ENCODE measurements at places on chromosomes 5 and 9.
A peak's percentile ranks its signal among the peaks of the same experiment; 100 is the strongest.

GRCh38 chr5:93620487-93621326 lies 37.7 kb downstream of the NR2F1 start:
- no peak for DNase-seq

DNA sequence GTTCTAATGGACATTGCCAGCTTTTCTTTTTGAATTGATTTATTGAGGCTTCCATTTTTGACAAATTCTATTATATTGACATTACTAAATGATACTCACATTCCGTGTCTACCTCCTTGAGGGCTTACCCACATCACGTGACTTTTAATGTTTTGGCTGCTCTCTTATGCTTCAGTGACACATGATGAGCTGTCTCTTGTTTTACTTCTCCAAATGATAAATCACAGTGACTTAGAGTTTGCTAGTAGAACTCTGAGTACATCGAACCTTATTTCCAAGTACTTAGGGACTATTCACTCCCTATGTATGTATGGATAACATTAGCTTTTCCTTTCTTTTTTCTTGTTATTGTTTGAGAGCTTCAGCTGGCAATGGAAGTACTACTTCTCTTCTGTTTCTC lies 169.8 kb upstream of the KCNN2 start:
- no peak for DNase-seq

DNA sequence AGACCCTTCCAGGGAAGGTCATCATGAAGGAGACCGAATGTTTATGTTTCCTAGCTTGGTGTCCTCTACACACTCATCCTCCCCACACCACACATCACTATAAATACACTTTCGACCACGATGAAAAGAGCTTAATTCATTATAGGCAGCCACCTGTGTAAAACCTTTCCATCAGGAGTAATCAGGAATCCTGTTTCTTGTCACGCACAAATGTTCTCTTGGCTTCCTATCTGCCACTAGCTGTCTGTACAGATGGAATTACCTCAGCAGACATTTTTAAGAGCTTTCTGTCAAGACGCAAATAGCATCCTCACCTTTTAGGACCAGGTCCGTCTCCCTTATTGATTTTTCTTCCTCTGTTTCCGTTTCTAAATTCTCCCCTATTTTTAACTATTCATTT lies 79.1 kb downstream of the CYFIP2 start:
- no peak for DNase-seq

DNA sequence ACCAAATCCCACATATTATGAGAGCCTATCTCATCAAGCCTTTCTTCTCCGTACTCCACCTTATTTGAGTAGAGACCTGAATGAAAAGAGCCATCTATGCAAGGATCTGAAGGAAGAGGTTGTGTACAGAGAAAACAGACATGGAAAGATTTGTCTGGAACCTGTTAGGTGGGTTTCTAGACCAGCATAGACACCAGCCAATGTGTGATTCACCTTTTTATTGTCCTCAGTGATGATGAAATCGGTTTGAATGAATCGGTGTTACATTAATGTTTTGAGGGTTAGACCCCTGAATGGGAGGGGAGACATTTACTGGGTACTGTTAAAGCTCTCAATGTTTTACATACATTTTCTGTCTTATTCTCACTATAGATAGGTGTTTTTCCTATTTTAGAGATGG lies 223.6 kb downstream of the NMUR2 start:
- DNase-seq = no peak

- DNase-seq = no peak
Measured at GRCh38 chr5:53091289-53091688, 18.3 kb downstream of the MOCS2 start.

DNA sequence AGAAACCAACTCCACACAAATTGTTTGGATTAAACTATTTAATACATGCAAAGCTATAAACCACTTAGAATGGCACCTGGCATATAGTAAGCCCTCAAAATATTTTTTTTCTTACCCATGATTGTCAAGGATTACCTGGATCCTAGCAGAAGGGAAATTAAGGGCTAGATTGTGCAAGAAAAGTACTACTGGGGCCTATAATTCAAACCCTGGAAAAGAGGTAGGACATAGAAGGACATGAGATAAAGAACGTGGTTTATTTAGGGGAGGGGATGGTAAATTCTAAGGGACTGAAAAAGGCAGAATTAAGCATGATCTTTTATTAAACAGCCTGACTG lies 14.9 kb upstream of the ARL15 start:
- no peak for DNase-seq

DNA sequence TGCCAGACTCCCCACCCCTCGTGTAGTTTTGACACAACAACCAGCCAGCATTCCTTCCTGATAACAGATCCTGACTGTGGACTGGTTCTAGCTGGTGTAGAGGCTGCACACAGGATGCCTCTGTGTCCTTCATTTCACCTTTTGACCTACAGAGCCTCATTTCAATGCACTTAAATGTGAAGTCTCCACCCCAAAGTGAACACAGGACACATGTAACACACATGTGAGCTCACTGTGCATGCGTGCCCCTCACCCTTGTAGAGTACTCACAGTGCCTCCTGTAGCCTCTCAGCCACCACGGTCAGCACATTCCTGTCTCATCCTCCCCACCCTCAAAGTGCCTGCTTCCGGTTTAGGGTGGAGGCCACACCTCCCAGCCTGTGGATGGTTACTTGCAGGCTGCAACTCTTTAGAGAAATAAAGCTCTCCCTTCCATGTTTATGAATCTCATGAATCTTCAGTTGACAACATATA lies 11.6 kb upstream of the NKD2 start:
- DNase-seq = no peak

GRCh38 chr9:88233091-88233490 lies 94.8 kb upstream of the SPATA31C2 start:
- no peak for DNase-seq

DNA sequence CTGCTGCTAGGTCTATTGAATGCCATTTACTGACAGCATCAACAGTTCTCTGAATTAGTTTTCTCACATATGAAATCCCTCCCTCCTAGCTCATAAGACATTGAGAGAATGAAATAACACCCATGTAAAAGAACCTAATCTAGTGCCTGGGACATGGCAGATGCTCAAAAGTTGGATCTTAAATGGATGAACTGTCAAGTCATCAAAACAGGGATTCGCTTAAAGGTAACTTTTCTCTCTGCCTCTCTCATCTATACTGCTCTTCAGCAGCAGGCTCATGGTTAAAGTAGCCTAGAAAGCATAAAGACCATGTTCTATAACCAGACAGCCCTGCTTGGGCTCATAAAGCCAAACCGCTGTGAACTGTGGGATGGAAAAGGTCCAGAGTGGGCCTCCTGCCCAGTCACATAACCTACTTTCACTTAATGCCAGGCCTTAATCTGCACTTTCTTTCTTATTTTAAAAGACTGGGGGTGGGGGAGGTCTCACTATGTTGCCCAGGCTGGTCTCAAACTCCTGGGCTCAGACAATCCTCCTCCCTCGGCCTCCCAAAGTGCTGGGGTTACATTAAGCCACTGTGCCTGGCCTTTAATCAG lies 3.7 kb downstream of the TMEM245 start:
- no peak for DNase-seq

DNA sequence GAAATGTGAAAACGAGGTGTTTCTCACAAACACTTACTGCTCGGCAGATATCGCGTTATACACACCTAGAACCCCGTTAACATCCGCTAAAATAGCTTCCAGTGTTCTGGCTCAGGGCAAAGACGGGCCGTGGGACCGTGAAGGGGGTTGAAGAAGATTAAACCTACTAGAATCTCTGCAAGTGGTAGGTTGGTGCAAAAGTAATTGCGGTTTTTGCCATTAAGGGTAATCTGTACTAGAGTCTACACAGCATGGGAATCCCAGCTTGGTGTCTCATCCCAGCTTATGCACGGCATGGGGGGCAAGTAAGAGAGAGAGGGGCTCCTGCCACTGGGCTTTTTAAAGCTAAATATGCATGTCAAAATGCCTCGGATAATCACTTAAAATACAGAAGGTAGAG lies 43.9 kb downstream of the HRH2 start:
- DNase-seq = no peak

DNA sequence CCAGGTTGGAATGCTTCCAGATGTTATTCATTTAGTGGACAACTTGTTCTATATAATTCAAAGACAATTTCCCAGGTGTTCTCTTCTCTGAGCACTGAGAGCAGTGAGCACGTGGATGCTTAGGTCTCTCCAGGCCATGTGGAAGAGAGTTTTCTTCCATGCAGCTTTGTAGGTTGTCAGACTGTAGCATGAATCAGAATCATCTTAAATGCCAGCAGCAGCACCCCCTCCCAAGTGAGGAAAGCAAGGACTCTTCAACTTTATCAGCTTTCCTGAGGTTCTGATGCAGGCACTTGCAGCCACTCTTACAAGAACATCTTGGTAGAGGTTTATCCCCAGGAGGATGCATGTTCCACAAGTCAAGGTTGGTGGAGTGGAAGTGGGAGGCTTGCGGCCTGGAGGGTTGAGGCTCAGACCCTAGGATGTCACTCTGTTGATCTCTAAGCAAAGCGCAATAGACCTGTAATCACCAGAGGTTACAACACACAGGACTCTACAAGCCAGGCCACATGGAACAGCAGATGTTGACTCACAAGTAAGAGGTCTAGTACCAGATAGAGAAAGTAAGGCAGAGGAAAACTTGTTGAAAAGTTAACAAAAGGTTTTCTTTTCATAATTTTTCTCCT lies 47.7 kb downstream of the UGCG start:
- no peak for DNase-seq

DNA sequence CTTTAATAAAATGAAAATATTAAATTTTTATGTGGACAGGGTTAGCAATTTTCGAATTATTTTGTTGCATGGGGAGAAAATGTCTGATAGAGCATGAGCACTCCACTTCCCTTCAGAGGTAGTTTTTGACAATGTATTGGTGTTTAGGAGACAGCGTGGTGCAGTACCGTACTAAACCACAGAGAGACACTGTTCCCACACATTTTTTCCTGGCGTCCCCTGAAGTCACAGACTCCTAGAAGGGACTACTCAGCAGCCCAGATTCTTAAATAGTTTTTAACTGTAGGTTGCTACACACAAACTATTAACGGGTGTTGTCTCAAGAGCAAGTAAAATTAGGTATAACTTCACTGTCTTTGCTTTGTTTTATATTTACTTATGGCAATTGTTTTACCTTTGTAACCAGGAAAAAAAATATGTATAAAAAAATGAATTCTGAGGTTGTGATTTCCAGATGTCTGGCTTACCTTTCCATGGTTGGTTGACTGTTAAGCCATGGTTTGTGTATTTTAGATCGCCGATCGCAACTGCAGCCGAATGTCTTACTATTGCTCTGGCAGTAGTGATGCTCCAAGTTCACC lies 171.2 kb downstream of the DOCK8 start:
- DNase-seq = peak; percentile 4

DNA sequence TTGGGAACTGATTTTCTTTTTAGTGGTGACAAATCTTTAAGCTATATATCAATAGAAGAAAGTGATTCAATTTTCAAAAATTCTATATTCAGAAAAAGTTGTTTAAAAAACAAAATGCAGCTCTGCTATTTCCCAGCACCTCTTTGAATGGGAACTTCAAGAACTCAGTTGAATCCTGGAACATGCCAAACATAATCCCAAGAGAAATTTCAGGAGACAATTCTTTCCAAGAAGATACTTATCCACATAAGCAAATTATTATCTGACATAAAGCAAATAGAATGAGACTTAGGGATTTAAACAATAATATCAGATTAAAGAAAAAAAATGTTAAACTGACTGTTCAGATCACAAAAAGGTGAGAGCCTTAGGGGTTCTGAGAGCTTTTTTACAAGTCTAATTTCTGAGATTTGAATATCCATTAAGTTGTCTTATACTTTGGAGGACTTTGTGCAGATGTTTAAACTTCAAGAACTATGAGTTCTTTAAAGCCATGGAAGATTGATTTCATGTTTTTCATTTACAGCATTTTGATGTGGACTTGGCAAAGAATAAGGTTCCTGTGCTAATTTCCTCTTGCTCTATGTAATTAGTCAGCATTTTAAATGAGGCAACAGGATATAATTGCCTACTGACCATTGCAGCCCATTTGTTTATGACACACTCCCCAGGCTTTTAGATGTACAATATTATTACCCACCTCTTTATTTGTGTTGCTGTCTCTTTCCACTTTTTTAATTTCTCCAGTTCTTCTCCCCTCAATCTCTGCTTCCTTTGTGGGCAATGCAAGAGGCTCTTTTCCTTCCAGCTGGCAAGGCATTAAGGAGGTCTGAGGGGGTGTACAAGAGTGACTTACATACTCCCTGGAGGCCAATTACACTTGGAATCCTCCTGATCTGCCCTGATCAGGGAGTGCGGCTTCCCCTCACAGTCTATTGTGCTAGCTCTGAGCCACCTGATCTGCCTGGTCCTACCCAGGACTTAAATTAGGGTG lies 419.1 kb downstream of the NR2F1-AS1 start:
- no peak for DNase-seq

DNA sequence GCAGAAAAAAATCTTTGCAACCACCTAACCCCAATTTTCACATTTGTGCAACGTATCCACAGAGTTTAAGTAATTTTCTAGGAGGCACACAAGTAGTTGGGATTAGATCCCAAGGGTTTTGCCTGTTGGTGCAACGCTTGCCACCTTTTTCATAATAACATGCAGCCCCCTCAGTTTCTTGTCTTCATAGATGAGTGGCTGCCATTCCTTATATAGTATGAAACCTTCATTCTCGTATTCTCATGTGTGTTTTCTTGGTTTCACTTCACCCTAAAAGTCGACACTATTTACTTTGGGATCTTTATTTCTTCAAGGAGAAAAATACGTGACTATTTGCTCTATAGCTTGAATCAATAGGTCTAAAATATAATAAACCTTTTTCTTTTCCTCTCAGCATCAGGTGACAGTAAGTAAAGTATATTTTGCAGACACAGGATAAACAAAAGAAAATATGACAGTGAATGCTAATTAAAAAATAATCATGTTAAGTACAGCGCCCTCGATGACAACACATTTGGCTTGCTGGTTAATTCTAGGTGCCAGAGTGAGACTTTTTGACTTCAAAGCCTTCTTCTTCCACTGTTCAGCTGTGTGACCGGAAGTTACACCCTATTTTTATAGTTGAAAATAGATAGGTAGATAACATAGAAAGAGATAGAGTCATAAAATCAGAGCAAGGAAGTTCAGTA lies 342.8 kb upstream of the CCNG1 start:
- DNase-seq = no peak

- no peak for DNase-seq
Measured at GRCh38 chr9:113313261-113313660, 10.1 kb upstream of the RNF183 start.

DNA sequence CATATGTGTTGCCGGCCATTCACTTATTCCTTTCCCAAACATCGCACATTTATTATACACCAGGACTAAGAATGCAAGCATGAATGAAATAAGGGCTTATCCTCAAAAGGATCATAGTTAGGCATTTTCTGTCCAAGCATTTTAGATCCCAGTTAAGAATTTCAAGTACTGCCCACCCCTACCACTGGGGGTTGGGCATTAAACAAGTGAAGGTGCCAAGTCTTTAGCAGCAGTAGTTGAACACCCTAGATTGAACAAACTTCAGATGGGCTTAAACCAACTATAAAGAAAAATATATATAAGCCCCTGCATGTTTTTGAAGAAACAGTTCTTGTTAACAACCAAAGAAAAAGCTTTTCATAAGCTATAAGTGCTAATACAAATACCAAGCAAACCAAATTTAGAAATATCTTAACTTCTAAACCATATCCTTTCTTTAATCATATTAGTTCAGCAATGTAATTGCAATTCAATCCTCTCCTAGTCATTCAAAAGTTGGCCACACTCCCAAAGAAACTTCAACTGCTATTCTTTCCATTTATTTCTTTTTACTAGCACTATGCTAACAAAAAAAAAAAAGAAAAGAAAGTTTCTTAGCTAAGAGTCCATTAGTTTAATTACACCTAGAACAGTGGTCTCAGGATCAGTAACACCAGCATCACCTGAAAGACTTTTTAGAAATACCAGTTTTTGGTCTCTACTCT lies 149.8 kb downstream of the MLLT3 start:
- DNase-seq = no peak
